ENCODE measurements at places on chromosomes 3 and 15.

DNA sequence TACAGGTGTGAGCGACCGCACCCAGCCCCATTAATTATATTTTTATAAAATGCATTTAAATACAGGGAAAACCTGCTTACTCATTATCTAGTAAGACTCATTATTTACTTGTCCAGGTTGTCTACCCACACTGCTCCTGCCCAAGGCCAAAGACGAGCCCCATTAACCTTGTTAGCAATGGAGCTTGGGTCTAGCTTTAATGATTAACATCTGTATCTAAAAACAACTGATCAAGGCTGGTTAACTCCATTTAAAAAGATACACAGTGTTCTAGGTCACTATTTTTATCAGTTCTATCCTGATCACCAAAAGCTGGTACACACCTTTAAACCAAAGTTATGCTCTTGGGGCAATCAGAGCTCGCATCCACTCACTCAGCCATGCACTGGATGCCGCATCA lies 10.4 kb upstream of the NCKIPSD start:
- H3K36me3 ChIP-seq = peaks cover 91% of the 10 kb centered on the region
- no peak overlapping the region for H3K27ac ChIP-seq
- DNase-seq = no peak

GRCh38 chr3:65091565-65091964 lies 403.8 kb upstream of the ADAMTS9 start:
- no peak for DNase-seq
- H3K27me3 ChIP-seq = no peaks in the 10 kb centered on the region
- H3K4me1 ChIP-seq = no peaks in the 10 kb centered on the region
- H3K4me3 ChIP-seq = no peak overlapping the region
- H3K36me3 ChIP-seq = no peaks in the 10 kb centered on the region

- no peaks in the 10 kb centered on the region for H3K27me3 ChIP-seq
- no peak overlapping the region for H3K4me3 ChIP-seq
- H3K4me1 ChIP-seq = peaks cover 27% of the 10 kb centered on the region
- no peak overlapping the region for H3K27ac ChIP-seq
Observed at GRCh38 chr3:98519351-98519750, 3.4 kb downstream of the CLDND1 start.

GRCh38 chr3:2512881-2513280 lies 414.2 kb downstream of the CNTN4 start:
- H3K4me1 ChIP-seq = peaks cover 4% of the 10 kb centered on the region
- no peaks in the 10 kb centered on the region for H3K36me3 ChIP-seq
- no peak overlapping the region for H3K27ac ChIP-seq

GRCh38 chr3:115595611-115596275 lies 27.6 kb upstream of the GAP43 start:
- no peaks in the 10 kb centered on the region for H3K27me3 ChIP-seq
- no peaks in the 10 kb centered on the region for H3K4me1 ChIP-seq
- no peaks in the 10 kb centered on the region for H3K36me3 ChIP-seq
- H3K4me3 ChIP-seq = no peak overlapping the region

- DNase-seq = no peak
- no peak overlapping the region for H3K4me3 ChIP-seq
- no peak overlapping the region for H3K27ac ChIP-seq
- H3K36me3 ChIP-seq = no peaks in the 10 kb centered on the region
Observed at GRCh38 chr3:102193255-102193654, 241.6 kb upstream of the ZPLD1 start.

All from MCF 10A (cell line).